ENCODE measurements at places on chromosomes 6 and 20.

DNA sequence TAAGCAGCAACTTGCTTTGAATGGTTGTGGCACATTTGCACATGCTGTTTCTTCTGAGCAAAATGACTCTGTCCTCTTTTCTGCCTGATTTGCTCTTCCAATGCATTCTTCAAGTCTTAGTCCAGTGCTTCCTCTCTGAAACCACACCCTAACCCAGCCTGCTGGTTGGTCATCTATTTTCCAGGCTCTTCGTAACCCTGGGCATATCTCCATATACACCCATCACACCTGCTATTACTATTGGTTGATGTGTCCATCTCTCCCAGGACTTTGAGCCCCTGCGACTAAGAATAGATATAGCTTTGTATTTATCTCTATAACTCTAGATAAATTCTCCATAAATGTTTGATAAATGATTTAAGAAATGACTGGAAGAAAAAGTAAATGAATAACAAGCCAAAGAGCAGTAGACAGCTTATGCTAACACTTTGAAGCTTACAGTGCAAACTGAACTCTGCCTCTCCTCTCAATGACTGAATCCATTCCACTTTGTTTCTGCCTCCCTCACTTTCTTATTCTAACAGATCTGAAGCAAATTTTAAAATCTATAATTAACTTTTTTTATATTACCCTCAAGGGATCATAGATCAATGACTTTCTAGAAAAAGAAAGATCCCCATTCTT is 59.7 kb upstream of the NT5E start:
- no peak for DNase-seq

GRCh38 chr6:2184700-2185455 is 60.5 kb downstream of the GMDS start:
- no peak for DNase-seq

DNA sequence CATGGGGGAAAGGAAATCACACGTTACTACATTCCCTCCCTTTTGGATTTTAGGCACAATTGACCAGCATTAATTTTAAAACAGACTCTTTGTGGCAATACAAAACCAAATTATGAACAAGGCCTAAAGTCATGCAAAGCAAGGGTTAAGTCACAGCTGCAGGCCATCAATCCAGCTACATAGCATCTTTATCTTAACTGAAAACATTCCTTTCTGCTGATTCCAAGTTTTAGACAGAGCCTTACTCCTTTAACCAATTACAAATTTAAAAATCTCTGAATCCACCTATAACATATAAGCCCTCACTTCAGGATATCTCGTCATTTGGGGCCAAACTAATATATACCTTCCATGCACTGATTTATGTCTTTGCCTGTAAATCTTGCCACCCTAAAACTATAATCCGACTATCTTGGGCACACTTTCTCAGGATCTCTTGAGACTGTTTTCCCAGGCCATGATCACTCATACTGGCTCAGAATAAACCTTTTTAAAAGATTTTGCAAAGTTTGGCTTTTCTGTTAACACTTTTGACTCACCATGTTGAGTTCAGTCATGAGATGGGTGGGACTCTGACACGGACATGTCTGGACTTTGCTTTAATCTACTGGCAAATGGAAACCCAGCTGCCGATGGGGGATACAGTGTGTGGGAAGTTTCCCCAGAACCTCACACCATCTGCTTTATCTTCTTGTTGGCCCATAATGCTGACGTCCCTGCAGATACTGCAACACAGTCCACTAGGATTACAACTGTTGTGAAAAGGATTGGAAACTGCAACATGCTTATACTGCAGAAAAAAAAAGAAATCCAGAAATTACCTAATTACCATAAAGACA is 757.0 kb downstream of the PTPRT start:
- DNase-seq = no peak

- no peak for DNase-seq
Observed at GRCh38 chr20:35133735-35134134, 13.4 kb downstream of the EDEM2 start.

GRCh38 chr6:139881728-139882211 is 507.3 kb upstream of the CITED2 start:
- DNase-seq = peak; percentile 28

GRCh38 chr6:90220273-90220672 is 76.4 kb downstream of the BACH2 start:
- no peak for DNase-seq

DNA sequence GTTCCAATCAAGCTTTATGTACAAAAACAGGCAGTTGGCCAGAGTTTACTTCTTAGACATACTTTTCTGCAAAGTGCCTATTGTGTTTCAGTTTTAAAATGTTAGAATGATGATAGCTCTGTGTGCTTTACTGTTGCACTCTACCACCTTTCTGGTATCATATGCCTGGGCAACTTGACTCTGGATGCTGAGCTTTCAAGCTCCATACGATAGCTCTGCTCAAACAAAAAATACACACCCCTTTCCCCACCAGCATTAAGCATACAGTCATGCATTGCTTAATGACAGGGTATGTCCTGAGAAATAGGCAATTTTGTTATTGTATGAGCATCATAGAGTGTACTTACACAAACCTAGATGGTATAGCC is 123.1 kb downstream of the RCAN2 start:
- DNase-seq = no peak

DNA sequence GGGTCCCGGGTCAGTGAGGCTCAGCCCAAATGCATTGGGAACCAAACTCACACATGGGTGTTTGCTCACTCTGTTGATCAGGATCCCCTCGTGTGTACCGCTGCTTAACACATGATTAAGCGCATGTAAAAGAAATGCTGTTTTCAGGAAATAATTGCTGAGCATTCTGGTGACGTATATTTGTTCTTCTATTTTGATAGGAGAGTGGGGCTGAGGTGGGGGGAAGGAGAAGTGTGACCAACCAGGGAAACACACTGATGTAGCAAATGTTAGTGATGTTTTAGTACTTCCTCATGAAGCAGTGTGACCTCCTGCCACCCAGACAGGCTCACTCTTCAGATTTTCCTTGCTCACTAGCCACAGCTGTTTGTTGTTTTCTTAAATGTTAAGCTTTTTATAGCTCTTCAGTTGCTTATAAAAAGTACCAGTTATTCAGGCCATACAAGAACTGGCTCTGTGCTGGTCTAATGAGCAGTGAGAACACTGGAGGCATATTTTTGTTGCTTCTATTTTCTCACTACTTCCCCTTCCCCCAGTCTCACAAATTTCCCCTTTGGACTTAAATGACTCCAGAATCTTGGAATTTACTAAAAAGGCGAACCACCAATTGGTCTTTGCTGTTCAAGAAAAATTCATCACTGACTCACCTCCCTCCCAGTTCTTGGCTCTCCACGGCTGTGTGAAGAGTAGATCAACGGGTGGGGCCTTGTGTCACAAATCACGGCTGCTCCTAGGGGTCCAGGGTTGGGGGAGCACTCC is 79.2 kb upstream of the BACH2 start:
- DNase-seq = peak; percentile 87

- DNase-seq = no peak
Observed at GRCh38 chr6:3305216-3305565, 46.4 kb downstream of the PSMG4 start.

DNA sequence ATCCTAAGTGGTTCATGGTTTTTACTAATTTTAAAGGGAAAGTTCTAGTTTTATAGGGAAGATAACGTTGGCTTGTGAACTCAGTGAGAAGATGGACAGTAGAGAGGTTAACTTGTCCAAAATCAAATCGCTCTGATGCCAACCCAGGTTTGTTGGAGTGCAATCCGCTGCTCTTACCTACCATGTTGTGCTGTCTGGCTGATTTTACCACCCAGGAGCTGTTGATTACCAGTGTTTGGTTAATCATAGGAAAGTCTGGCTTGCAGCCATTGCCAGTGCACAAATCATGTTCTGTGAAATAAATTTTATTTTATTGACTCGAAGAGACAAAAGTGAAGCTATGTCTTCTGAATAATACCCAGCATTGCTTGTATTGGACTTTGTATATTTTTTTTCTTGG is 92.4 kb downstream of the PLCB4 start:
- DNase-seq = no peak

DNA sequence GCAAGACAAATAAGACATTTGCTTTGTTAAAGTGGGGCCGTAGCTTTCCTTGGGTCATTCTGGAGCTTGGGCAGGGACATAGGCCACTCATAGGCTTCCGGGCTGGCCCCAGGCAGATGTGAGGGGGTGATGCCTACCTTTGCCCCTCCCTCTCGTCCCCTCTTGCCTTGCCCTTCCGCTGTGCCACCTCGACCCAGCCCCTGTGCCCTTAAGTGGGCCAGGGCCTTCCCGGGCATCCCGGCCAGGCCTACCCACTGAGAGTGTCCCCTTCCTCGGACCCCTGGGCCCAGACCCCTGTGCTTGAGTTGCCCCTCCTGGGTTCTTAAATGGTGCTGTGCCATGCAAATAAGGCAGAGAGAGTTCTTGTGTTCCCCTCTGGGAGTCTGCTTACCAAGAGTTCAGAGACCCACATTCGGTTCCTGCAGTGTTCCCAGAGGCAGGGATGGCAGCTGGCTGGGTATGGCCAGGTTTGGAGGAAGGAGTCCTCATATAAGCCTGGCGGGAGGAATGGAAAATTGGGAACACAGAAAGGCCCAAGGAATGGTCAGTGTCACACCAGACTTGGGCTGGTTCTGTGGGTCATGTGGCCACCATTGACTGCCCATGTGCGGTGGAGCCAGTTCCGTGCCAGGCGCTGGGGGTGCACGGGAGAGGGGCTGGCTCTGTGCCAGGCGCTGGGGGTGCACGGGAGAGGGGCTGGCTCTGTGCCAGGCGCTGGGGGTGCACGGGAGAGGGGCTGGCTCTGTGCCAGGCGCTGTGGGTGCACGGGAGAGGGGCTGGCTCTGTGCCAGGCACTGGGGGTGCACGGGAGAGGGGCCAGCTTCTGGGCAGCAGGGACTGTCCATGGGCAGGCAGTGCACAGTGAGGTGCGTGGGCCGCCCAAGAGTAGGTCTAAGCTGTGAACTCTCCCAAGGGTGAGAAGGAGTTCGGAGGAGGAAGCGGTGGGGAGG is 173.5 kb upstream of the SNX9 start:
- no peak for DNase-seq

- no peak for DNase-seq
Observed at GRCh38 chr6:21022343-21023107, 488.3 kb downstream of the CDKAL1 start.

- no peak for DNase-seq
Observed at GRCh38 chr6:20069021-20069522, 143.2 kb downstream of the MBOAT1 start.

GRCh38 chr20:9565910-9566550 is 51.6 kb downstream of the LAMP5 start:
- DNase-seq = no peak

DNA sequence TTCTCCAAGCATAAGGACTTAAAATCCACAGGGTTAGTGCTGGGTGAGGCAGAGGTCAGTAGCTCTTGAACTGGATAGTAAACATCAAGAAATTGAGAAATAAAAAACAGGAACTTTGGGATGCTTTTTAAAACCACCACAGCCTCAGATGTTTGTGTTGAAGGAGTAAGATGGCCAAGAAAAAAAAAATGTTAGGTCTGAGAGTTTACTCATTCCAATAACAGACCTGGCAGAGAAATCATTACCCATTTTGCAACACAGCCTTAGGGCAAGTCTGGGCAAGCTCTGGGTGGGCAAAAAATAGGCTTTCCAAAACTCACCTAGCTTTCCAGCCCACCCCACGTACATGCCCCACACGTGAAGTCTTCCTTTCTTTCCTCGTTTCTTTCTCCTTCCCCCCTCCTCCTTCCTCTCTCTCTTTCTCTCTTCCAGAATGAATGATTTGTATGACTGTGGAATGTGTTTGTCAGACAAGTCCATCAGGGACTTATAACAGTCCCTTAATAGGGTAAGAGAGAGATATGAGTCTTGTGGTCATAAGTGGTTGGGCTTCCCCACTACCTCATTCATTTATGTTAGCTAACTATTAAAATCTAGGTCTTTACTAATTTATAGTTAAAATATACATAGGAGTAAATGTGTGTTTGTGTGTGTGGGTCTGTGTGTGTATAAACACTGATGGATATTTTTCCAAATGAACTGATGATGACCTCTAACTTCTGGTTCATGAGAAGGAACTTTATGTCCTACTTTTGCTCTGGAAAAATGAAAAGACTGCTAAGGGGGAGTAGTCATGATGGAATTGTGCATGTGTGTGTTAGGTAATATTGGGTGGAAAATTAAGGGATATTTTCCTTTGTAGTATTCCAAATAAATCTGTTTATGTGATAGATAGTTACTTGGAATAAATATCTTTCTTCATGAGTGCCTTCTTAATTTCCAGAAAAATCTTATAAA is 18.0 kb upstream of the DSE start:
- peak; percentile 66 for DNase-seq

GRCh38 chr6:20234136-20234535 is 21.9 kb upstream of the MBOAT1 start:
- DNase-seq = no peak

GRCh38 chr20:15708984-15709598 is 864.2 kb downstream of the KIF16B start:
- no peak for DNase-seq

DNA sequence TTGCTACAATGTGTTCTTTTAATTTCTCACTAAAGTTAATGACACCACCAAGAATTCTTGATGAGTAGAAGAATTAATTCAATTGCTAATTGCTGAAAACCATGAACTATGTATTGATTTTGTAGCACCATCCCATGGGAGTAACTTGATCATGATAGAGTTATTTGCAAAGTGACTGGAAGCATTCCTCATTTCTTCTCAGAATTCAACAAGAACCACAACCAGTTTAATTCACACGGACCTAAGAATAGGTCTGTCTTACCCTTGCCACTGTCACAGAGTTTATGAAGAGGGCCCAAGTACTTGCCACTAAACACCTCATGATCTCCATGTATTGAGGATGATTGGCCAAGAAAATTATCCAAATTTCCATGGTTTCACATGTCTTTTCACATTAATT is 222.2 kb downstream of the TMEM242 start:
- DNase-seq = no peak

- no peak for DNase-seq
Observed at GRCh38 chr6:82836022-82836575, 229.5 kb downstream of the UBE3D start.

- no peak for DNase-seq
Observed at GRCh38 chr6:54031169-54031568, 80.1 kb upstream of the MLIP start.

DNA sequence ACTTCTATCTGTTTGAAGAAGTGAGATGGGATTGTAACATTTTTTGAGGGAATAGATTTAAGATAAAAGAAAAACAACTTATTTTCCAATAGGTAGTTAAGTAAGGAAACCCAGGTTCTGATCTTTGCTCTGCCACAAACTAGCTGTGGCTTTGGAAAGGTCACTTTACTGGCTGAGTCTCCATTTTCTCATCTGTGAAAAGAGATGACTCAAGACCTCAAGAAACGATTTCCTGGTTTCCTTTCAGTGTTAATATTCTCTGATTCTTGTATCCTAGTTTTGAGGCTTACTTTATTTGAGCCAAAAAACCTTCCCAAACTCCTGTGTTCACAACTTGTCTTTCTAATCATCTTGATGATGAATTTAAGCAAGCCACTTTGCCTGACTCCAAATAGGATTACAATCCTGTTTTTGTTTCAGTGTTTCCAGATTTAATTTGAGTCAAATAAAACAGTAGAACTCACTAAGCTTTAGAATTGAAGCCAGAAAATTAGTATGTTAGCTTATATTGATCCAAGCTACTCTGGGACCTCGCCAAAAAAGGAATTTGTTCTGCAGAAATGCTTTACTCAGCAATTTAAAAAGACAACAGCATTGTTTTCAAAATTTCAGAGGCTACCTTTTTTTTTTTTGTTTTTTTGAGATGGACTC is 51.1 kb downstream of the ENPP1 start:
- DNase-seq = no peak
